Hypothalamus (tissue), 51 donors: ENCODE measurements at places on chromosomes 3 and 15.

DNA sequence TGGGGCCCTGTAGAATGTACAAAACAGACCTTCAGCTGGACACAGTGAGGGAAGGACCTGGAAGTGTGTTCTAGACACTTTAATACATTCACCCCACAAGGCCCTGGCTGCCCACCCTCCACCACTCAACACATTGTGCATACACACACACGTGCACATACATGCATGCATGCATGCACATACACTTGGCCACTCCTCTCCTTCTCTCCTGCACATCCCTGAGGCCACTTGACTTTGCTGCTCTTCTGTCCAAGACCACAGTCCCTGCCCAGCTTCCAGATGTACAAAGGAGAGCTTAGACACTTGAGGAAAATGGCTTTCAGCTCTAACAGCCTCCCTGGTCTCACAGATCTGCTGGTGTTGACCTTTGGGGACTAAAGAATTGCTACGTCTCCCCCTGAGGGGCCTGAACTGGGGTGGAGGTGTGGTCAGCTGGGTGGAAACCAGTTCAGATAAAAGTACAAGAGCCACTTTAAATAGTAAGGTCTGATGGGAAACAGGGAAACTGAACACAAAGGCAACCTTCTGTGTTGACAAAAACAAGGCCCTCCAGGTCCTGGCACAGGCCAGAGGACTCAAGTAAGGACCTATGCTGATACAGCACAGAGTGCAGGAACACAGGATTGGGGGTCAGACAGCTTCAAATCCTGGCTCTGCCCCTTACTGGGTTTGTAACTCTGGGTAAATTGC, 24.8 kb upstream of the NOX5 start:
- DNase-seq, result no peak

DNA sequence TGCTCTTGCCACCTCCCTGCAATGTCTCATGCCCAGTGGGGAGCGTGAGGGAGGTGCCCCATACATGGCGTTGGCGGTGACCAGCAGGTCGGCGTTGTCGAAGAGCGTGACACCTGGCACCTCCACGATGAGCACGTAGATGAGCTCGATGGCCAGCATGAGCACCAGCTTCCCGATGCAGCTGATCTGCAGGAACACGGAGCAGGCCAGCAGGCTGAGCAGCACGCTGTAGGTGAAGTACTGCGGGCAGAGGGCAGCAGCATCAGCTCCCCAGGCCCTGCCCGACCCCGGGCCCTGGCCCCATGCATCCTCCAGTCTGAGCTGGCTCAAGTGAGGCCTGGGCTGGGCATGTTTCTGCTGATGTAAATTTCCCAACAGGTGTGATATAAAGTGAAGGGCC, 98.3 kb downstream of the SEC22A start:
- DNase-seq, result no peak

- no peak for DNase-seq
Measured at GRCh38 chr3:187728248-187728647, 17.0 kb downstream of the BCL6 start.

DNA sequence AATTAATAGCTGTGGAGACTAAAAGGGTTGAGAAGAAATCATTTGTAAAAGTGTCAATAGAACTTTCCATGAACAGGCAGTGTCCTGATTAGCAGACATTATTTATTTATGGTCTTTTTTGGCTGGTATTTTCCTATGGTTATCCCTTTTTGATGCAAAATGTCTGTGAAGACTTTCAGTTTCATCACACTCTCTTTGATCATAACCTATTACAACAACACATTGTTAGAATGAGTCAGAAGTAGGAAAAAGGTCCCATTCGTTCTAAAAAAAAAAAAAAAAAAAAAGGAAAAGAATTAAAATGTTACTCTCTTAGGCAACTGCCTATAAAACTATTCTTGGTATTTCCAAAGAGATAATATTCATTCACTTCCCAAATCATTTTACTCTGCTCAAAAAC, 62.1 kb downstream of the SLC49A4 start:
- DNase-seq, result no peak

DNA sequence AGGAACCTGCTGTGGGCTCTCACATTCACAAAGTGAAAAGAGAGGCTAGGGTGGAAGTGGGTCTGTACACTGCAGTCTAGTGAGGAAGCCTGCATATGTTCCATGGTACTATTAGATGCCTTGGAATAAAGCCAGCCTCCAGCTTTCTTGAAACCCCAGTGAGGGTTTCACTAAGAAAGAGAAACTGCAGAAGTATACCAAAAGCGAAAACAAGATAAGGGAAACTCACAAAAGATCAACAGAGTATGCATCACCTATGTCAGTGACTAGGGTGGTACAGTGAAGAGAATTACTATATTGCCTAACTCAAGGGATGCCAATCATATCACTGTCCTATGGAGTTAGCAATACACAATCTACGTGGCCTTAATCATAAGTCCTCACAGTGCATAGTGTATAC, 212.5 kb upstream of the GADL1 start:
- no peak for DNase-seq

- DNase-seq, result no peak
Measured at GRCh38 chr3:167787440-167787839, 51.9 kb downstream of the SERPINI1 start.

DNA sequence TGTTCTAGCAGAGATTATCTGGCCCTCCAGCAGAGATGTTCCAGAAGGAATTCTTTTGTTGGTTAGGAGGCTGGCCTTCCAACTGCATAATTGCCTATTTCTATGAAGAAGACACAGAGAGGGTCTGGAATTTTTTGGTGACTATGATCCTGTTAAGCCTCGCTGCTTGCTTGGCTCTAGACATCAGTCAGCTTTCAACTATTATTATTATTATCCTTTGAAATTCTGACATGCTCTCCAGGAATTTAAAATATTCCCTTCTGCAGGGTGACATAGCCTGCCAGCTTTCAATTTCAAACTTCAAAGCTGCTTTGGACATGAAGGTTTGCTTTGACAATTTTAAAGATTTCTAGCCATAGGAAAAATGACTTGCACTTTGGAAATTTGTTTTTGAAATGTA, 26.3 kb upstream of the ZNF148 start:
- no peak for DNase-seq

DNA sequence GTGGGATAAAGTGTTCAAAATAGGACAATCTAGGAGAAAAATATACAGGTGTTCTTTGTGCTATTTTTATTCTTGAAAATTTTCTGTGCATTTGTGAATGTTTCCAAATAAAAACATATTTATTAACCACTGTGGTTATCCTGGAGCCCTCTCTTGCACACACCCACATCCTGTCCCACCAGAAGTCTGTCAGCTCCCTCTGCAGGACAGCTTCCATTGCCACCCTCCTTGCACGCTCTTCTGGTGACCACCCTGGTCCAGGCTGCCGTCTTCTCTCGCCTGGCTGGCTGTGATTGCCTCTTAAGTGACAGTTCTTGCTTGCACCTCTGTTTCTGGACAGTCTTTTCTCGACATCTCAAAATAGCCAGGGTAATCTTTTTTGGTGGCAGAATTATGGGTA, 394.0 kb downstream of the LRTM1 start:
- no peak for DNase-seq

GRCh38 chr15:41860049-41860828, 21.6 kb downstream of the PLA2G4B start:
- no peak for DNase-seq

- no peak for DNase-seq
Measured at GRCh38 chr3:42032693-42033349, 58.3 kb upstream of the TRAK1 start.

- no peak for DNase-seq
Measured at GRCh38 chr3:134179508-134179907, 71.2 kb downstream of the RYK start.

- DNase-seq, result no peak
Measured at GRCh38 chr3:24258727-24259600, 235.7 kb downstream of the THRB start.
